ENCODE measurements at places on chromosomes 3 and 15.

- DNase-seq, result no peak
Observed at GRCh38 chr3:15899388-15899787, 101.6 kb upstream of the ANKRD28 start.

- no peak for DNase-seq
Observed at GRCh38 chr3:134797057-134797740, 2.1 kb downstream of the EPHB1 start.

GRCh38 chr3:15635121-15635661, 33.6 kb downstream of the BTD start:
- no peak for DNase-seq

DNA sequence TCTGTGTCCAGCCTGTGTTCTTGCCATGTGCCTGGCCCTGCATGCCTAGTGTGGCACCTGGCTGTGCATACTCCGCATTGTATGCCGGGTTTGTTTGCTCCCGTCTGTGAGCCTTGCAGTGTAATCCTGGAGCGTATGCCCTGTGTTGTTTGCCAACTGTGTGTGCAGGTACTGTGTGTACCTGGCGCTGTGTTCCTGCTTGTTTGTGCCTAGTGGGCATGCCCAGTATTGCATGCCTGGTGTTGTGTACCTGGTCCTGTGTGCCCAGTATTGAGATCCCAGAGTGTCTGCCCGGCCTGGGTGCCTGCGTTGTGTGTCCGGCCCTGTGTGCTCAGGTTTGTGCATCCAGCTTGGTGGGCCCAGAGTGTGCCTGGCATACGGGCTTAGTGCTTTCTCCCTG, 54.5 kb upstream of the CHRNA7 start:
- no peak for DNase-seq

GRCh38 chr3:17367171-17367570, 375.3 kb downstream of the TBC1D5 start:
- DNase-seq, result no peak

DNA sequence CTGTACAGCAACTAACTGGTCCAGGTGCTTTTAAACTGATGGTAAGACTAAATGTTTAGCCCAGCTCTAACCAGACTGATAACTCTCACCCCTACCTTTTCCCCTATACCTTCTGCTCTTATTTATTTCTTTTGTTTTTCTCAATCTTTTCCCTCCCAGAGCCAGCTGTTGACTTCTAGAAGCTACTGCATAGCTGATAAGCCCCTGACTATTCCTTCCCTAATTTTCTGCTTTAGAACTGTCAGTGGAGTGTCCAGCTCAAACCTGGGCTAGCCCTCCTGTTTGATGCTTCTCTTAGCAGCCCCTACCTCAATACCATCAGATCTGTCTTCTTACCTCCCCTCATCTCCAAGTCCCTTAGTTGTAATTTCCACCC, 20.6 kb downstream of the SLC35G2 start:
- DNase-seq, result no peak

DNA sequence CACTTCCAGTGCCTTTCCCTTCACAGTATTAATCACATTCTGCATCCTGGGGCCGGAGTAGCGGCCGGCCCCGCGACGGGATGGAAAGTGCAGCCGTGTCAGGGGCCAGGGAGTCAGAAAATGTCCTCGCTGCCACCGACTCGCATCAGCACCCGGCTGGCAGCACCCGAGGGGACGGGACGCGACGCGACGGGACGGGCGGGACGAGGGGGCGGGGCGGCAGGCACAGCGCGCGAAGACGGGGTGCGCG, 353 bp downstream of the ATG3 start:
- peak; percentile 74 for DNase-seq

DNA sequence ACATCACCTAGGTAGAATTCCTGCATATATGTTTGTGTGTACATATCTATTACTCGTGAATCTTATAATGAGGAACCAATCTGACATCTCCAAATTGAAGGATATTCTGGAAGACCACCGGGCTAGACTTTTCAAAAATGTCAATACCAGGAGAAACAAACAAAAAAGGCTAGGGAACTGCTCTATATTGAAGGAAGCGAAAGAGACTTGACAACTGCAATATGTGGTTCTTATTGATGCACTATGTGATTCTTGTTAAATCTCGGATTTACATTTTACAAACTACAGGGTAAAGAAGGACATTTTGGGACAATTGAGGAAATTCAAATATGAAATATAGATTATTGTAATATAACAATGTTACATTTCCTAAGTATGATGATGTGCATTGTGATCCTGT, 137.5 kb upstream of the CCDC54 start:
- no peak for DNase-seq

GRCh38 chr15:75446151-75446550, 5.3 kb downstream of the SIN3A start:
- no peak for DNase-seq

DNA sequence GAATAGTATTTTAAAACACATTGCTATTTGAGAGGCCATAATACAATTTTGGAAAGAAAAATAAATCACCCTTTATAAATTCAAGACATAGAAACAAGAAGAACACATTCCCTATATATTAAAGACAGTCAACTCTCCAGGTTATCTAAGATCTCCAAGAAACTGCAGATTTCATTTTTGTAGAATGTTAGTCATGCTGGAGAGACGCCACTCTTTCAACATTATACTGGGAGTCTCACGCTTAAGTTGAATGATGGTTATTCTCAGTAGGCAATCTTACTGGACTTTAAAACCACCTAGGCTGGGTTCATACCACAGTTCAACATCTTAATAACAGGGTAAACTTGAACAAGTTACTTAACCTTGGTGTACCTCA, 3.6 kb upstream of the CHRM5 start:
- no peak for DNase-seq

DNA sequence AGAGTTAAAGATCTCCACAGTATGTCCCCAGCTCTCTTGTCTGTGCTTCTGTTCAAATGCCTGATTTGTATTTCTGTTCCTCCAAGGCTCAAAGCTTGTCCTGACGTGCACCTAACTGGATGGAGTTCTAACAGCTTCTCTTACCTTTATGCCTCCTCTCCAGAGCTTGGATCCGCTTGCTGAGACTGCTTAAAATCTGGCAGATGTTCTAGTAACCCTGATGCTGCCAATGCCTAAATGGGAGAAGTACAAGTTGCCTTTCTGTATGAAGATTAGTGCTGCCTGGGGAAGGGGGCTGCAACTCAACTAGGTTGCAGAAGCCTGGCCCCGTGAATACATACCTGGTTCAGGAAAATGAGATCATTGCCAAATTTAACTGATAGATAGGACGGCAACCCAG, 354.5 kb upstream of the KCNMB2 start:
- no peak for DNase-seq

- no peak for DNase-seq
Observed at GRCh38 chr3:64224826-64225610, at the start of gene PRICKLE2. TSS of gene PRICKLE2 (minus strand) at chr3:64225466. CDS start at chr3:64198927, 26,539 bp downstream.

DNA sequence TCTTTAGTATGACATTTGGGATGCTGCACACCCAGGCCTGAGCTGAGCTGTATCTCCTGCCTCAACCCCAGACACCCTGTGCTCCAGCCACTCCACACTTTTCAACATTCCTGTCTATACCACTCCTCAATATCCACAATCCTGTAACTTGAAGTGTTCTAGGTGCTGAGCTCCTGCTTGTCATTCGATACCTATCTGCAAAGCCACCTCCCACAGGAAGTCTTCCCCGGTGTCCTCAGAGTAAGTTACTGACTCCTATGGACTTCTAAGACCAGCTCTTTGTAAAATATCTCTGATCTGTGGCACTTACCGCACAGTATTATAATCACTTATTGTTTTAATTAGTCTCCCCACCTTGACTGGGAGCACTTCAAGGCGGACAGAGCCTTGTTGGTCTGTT, 1.2 kb upstream of the CAV3 start:
- no peak for DNase-seq

DNA sequence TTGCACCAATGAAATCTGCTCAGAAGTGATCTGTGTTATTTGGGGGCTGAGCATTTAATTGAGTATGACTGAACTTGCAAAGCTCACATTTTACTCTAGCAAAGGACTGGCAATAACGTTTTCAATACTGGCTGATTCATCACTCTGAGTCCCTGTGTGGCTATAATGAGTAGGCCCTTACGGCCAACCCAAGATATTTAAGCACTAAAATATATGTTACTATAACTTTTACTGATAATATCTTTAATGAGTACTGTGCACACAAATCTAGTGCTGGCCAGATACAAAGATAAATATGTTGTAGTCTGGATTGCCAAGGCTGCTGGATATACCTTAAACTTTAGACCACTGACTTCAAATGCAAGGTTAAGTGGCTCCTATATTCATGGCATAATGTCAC, 436.4 kb upstream of the KCNMB2 start:
- DNase-seq, result no peak

- peak; percentile 30 for DNase-seq
Observed at GRCh38 chr3:124559846-124560574, 170.2 kb upstream of the UMPS start.

GRCh38 chr3:7707187-7707586, 794.4 kb upstream of the LMCD1 start:
- no peak for DNase-seq

GRCh38 chr3:28291577-28291976, 50.2 kb downstream of the CMC1 start:
- no peak for DNase-seq

GRCh38 chr3:150727653-150728502, 24.2 kb upstream of the ERICH6 start:
- DNase-seq, result no peak

DNA sequence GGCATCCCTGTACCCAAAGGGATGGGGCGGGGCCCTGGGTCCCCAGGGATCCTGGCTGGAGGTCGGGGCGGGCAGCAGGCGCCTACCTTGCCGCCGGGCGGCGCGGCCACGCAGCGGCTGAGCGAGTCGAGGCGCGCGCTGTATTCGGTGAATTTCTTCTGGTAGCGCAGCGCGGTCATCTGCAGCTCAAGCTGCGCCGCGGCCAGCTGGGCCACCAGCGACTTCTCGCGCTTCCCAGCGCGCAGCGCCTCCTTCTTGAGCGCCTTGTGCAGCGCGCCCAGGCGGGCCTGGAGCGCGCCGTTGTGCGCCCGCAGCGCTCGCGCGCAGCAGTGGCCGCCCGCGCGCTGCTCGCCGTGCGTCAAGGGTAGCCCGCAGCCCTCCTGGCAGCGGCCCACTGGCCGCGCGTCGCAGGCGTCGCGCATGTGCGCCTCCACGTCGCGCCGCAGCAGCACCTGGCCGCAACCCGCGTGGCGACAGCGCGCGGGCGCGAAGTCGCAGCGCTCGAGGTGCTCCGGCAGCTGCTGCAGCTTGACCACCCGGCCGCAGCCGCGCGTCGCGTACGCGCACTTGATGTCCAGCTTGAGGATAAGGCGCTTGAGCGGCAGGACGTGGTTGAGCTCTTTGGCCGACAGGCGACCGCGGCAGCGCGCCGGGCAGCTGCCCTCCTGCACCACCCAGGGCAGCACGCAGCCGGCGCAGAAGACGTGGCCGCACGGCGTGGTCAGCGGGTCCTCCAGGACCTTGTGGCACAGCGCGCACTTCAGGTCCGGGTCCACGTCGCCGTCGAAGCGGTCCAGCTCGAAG, 522 bp downstream of the PDZRN3 start:
- DNase-seq, result no peak

GRCh38 chr3:196517919-196518318, 2.8 kb upstream of the SMCO1 start:
- no peak for DNase-seq

GRCh38 chr15:91411586-91411985, 311.5 kb downstream of the SV2B start:
- DNase-seq, result no peak

- no peak for DNase-seq
Observed at GRCh38 chr15:101027273-101027901, 108.2 kb downstream of the LRRK1 start.

DNA sequence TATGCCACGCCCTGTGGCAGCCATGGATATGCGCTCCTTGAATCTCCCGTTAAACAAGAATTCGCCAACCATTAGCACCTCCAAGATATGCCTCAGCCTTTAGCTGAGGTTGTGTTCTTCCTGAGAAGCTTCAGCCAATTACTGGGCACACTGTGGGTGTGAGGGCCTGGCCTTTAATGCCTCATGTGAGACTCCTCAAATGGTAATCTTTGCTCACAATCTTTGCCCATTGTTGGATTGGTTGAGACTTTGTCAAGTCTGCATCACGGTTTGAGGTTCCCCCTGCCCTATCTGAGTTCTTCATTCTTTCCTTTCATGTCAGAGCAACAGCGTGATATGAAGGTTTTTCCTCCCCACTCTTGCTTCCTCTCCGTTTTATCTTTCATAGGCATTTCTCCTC, 108.1 kb upstream of the CCDC54 start:
- no peak for DNase-seq

DNA sequence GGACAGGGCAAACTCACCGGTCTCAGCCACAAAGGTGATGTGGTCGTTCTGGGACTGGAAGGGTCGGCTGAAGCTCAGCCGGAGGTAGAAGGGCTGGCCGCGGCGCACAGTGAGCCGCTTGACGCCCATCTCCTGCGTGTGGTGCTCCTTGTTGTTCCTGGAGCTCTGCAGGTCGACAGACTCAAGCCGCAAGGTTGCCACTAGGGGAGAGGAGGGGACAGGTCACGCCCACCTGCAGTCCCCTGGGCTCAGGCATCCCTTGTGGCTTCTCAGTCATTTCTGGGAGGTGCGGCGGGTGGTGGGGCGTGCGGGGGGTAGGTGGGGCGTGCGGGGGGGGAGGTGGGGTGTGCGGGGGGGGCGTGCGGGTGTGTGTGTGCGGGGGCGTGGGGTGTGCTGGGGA, 26.7 kb upstream of the TGM5 start:
- no peak for DNase-seq
